ENCODE measurements at places on chromosomes 16 and 17.

DNA sequence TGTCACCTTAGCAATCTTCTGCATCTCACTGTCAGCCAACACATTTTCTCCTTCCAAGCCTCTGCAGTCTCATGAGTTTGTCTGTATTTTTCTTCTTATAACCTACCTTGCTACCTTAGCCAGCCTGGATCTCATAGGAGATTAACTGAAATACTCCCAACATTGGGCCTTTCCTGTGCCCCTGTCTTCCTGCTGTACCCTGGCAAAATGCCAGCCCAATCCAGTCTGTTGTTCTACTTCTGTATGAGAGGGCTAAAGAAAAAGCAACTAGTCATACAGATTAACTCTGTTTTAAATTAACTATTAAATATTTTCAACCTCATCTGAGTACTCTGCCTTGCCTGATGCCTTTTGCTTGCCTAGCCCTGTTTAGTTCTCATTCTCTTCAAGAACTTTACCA is 18.4 kb downstream of the GOSR1 start:
- DNase-seq: no peak

DNA sequence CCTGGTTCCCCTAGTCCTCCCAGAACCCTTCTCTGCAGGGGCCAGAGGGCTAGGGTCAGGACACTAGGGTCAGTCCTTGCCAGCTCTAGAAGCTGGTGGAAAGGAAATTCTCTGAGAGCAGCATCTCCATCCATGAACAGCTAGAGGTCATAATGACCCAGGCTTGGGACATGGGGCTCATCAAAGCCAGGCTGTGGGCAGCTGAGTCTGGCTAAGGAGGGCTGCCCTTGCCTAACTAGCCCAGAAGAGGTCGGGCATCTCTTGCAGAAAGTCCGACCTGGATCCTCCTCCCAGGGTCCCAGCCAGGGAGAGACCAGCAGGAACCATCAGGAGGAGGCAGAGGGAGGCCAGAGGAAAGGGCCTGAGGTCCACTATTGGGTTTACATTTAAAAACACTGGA is 4.3 kb downstream of the MPO start:
- DNase-seq: no peak

DNA sequence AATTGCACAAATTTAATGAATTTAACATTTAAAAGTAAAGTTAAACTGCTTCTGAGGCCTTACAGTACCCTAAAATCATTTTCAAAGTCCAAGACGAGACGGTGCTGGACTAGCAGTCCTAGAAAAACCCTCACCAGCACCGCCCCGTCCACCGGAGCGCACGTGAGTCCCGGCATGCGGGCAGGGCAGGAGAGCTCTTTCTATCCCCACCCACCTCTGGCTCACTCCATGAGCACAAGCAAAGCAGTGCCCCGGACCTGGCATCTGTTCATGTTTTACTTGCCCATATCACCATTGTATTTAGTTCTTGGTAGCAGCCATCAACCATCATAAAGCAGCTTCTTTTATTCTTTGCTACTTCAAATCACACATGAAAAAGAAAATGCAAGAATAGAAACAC is 41.7 kb downstream of the ANKRD11 start:
- DNase-seq: no peak

- DNase-seq: no peak
Measured at GRCh38 chr16:88055356-88055755, 104.1 kb downstream of the BANP start.

GRCh38 chr17:5533486-5534315 is 47.3 kb downstream of the MIS12 start:
- no peak for DNase-seq

DNA sequence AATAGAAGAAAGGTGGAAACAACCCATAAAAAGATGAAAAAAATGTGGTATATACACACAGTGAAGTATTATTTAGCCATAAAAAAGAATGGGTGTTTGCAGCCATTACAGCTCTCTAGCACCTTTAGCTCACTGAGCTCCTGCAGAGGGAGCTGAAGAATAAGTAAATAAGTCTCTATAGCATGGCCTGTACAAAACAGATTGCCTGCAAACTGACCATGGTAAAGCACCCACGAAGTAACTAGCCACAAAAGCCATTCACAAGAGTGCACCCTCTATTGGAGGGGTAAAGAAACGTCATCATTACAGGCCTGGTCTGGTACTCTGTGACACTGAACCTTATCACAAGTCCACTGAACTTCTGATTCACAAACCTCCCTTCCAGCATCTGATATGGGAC is 76.3 kb downstream of the USP32 start:
- no peak for DNase-seq

GRCh38 chr16:53523971-53524548 is 21.1 kb upstream of the AKTIP start:
- no peak for DNase-seq

DNA sequence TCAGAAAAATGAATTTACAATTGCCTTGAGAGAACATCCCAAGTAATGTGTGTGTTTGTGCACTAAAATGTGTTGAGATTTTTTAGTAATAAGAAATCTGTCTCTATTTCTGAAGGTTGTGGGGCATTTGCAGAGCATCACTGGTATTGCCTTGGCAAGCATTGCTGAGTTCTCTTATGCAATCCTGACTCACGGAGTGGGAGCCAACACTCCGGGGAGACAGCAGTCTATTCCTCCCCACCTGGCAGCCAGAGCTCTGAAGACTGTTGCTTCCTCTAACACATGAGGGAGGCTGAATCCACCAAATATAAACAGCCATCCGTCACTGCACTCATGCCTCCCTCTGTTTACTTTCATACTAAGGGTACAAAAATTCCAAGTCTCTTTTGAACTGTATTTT is 10.6 kb downstream of the CNTD1 start:
- no peak for DNase-seq

DNA sequence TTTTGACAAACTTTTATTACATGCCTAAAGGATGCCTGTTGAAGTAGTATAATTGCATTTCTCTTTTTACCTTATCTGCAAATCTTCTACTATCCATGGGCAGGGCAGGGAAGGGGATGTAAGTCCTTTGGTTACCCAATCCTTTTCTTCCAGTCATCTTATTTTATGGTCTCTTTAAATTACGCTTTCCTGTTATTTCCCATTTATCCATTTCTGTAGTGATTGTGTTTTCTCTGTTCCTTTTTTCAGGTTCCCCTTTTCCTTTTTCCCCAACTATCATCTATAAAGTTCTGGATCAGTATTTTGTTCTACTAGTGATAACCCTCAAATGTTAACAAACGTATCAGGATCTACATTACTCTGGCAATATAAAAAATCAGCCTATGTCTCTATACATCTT is 3.3 kb upstream of the ABCA9 start:
- no peak for DNase-seq

DNA sequence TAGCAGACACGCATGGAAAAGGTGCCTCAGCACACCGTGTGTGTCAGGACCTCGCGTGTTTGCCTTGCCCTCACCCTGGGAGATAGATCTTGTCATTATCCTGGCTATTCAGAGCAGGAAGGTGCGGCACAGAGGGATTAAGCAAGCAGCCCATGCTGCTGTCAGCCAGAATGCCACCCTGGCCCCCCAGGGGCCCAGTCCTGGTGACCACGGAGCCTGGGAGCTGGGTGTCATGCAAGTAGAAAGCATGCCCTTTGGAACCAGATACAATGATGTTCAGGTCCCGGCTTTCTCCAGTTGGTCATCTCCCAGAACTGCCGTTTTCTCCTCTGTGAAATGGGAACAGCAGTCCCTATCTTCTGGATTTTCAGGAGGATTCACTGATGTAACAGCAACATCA is 29.9 kb downstream of the CACNG4 start:
- DNase-seq: no peak

DNA sequence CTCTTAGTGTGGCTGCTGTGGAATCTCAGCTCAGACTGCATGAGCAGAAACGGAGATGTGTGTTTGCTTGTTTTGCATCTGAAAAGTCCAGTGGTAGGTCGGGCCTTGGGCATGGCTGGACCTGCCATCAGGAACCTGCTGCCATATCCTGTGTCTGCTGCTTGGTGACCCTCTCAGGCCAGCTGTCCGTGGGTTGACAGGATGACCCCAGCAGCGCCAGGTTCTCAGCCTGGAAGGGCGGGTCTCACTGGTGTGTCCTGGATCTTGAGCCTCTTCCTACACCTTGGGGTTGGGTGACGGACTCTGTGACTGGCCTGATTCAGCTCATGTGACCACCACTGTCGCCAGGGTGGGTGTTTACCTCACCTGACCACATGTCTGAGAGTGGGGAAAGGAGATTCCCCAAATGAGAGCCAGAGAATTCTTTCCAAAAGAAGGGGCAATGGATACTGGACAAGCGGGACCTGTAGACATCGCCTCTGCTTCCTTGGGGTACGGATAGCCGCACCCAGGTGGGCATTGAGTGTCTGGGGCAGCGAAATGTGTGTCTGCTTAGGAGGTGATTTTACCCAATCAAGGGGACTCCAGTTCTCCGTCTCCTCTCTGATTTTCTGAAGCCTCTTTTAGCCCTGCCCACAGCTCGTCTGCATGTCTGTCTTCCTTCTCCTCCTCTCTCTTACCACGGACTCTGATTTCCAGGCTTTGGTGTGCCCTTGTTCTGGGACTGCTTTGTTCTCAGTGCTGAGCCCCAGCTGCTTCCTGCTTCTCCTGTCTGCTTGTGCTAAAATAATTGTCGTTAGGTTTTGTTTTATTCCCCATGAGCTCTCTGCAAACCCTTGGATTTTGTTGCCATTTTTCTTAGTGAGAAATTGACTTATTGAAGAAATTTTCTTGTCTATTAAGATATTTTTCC is 399.7 kb downstream of the CPPED1 start:
- DNase-seq: no peak

DNA sequence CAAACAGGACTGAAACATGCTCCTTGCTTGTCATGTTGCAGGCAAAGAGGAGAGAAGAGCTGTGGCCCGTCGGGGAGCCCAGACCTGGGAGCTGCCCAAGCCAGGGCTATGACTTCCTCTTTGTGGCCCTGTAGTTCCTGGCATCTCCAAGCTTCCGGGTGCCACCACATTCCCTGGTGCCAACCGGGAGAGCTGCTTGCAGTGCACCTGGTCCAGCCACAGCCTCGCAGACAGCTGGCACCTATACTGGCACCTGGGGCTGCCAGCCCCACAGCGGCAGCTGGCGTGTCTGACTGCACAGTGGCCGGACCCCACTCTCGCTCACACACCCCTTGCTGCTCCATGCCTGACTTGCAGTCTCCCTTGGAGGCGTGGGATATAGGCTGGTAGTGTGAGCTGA is 37.1 kb upstream of the FOXJ1 start:
- DNase-seq: no peak

- no peak for DNase-seq
Measured at GRCh38 chr17:28760601-28761562, 17.1 kb downstream of the TRAF4 start.

- DNase-seq: no peak
Measured at GRCh38 chr17:68512960-68513474, 787 bp downstream of the PRKAR1A start.

GRCh38 chr17:799261-799660 is 17.1 kb downstream of the MRM3 start:
- no peak for DNase-seq
